ENCODE measurements at places on chromosomes 12 and 14.

DNA sequence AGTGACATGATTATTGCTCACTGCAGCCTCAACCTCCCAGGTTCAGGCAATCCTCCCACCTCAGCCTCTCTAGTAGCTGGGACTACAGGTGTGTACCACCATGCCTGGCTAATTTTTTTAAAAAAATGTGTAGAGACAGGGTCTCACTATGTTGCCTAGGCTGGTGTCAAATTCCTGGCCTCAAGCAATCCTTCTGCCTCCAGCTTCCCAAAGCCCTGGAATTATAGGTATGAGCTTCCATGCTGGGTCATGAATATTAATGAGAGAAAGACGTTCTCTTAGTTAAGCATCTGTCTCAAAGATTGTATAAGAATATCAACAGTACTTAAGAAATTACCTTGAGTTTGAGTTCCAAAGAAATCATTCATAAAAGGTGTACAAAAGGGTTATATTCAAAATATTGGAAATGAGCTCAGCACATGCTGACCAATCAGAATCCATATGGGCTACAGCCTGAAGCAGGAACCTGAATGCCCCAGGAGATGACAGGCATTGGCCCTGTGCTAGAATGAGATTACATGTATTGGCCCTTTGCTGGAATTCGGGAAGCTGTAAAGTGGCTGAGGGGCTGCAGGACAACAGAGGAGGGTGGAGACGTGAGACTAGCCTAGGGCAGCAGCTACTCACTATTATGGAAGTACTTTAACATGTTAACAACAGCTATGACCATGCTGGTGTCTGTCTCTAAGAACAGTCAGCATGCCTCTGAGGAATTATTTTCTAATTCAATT lies 157.0 kb upstream of the CPNE8 start:
- DNase-seq: no peak

DNA sequence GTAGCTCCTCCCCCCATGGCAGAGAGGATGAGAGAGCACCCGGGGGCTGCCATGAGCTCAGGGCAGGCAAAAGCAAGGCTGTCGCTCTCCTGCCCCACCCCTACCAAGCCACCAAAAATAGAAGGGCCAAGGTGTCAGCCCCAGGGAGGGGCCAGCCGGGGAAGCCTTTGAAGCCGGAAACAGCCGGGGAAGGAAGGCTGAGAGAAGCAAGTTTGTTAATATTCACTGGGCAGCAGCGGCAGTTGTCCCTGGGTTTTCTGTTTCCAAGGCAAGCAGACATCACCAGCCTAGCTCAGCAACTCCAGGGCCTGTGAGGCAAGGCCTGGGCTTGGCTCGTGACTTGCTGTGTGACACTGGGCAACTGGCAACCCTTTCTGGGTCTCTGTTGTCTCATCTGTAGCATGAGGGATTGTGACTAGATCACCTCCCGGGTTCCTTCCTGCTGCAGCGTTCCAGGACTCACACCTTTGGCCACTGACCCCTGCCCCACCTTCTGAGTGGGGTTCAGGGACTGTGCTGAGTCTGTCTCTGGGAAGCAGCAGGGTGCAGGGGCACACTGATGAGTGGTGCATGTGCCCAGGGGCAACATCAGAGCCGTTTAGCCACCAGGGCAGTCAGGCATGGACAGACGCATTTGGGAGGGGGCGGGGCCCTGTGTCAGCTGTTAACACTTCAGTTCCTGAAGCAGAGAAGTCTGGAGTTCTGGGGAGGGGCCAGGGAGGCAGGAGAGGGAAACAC lies 24.3 kb downstream of the SYNDIG1L start:
- peak; percentile 12 for DNase-seq

DNA sequence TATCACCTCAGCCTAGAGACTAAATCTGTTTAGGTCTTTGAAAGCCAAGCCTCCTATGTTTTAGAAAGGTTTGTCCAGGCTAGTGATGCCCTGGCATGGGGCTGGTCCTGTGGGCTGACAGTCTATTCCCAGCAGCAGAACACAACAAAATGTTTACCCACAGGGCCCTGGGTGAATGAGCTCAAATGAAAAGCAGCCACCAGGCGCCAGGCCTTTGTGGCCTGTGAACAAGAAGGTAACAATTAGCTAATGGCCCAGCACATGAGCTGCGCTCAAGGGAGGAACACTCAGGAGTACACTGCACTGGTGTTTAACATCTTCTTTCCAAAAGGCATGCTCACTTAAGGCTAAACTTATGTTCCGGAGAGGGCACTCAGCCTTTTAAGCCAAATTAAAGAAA lies 202.2 kb downstream of the MON2 start:
- no peak for DNase-seq

DNA sequence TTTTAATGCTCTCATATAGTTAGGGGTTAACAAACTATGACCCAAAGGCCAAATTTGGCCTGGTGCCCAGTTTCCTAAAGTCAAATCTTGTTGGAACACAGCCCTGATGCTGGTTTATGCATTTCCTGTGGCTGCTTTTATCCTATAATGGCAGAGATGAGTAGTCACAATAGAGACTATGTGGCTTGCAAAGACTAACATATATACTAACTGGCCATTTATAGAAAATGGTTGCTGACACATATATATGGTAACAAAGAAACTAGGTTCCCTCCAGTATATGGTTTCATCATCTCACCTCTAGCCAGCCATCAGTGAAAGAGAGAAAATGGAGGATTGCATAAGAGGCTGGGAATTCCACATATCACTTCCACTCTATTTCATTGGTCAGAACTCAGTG lies 10.8 kb downstream of the NAV3 start:
- no peak for DNase-seq

GRCh38 chr14:22861651-22862050 lies 9.9 kb upstream of the LRP10 start:
- DNase-seq: no peak

DNA sequence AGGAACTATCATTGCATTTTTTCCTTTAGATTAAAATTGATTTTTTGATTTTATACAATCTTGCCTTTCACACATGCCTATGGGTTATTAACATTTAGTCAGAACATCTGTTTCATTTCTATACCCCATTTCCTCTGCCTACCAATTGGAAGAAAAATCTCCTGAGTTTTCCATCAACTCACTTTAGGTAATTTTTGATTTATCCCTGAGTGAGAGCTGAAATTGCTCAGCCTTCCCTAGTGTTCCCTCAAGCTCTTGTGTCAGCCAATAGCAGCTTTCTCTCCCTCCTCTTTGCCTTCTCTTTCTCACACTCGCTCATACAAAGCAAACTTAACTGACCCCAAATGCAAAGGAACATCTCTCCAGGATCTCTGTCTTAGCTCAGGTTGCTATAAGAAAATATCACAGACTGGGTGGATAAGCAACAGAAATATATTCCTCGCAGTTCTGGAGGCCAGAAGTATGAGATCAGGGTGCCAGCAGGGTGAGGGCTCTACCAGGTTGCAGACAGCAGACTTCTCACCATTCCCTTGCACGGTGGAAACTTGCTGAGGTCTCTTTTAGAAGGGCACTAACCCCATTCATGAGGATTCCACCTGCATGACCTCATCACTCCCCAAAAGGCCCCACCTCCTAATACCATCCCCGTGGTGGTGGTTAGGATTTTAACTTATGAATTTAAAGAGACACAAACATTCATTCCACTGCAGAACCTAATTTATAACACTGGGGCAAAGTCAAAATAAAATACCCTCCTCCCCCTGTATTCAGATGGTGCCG lies 224.2 kb upstream of the SFSWAP start:
- DNase-seq: no peak

DNA sequence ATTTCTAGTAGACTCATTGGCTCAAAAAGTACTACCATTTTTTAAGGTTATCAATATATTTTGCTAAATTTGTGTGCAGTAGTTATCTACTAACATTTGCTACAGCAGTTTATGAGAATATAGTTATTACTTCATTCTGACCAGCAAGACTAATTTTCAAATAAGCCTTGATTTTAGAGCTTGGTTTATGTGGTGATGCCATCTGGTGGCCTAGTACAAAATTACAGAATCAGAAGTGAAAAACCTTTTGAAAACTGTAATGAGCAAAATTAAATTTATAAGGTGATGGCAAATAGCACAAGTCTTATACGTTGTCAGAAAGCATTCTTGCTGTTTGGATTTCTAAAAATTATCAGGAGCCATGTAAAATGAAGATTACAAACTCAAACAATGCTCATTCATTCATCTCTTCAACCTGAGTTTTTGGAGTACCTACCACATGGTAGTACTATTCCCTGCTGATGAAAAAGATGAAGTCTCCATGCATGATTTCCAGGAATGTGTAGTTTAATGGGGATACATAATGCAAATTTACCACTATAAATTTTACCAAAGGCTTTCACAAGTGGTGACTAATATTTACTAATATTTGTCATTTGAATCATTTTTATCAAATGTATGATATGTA lies 51.0 kb downstream of the MAGOHB start:
- DNase-seq: no peak

DNA sequence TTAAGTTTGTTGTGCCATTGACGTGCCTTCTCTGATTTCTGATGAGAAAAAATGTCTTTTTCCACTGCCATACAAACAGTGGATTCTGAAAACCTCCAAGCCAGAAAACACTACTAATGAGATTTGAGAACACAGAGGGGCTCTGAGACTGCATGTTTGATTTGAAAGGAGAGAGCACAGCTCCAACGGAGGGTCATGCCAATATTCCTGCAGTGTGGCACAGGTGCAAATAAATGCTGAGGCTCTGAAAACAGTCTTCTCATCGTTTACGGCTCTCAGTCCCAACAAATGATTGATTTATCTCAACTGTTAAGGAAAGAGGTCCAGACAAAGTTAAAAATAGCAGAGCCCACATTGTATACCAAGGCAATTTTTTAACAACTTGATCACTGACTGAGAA lies 128.7 kb downstream of the KCNH5 start:
- no peak for DNase-seq

DNA sequence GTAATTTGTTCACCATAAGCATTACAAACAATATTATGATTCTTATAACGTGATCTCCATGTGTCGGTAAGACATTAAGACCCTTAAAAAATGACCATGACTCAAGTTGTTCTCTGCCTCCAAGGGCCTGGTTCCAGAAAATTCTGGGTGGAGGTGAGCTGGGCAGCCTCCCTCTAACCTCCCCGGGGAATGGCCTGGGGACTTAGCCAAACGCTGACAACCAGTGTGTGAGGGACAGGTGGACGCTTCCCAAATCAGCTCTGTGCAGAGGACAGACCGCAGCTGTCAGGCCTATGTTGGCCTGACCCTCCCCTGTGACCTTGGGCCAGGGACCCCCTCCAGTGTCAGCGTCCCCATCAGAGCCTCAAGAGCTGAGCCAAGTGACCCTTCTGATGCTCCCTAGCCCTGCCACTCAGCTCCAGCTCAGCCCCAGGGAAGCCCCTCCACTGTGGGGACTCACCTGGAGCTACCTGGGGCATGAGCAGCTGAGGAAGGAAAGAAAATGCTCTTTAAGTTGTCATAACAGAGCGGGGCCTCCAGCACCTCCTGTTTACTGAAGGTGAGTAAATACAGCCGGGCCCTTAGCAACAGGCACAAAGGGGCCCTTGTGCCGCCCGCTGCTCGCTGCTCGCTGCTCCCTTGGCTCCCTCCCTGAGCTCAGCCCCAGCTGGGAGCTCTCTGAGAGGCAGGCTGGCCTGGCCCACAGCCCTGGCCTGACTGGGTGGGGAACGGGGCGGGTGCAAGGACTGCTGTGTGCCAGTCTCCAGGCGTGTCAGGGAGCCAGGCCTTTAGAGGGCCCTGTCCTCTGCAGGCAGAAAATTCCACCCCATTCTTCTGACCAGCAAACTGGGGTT lies 116.6 kb downstream of the CALM1 start:
- no peak for DNase-seq

- no peak for DNase-seq
Measured at GRCh38 chr12:65827342-65827741, 3.1 kb downstream of the HMGA2 start.

- DNase-seq: peak; percentile 16
Measured at GRCh38 chr14:72024043-72024407, 91.8 kb downstream of the RGS6 start.

DNA sequence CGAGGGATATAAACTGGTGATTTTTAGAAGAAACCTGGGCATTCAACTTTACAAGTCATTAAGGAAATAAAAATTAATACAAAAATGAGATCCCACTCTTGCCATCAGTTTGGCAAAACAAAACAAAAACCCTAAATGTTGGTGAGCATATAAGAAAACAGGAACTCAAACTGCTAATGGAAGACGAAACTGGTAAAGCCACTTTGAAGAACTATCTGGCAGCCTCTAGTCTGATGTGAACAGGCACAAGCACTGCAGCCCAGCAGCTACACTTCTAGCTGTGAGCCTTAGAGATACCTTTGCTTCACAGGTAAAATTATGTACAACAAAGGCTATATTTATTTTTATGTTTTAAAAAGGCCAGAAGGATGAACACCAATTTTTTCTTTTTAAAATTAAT lies 459.6 kb downstream of the ZFP36L1 start:
- DNase-seq: no peak

DNA sequence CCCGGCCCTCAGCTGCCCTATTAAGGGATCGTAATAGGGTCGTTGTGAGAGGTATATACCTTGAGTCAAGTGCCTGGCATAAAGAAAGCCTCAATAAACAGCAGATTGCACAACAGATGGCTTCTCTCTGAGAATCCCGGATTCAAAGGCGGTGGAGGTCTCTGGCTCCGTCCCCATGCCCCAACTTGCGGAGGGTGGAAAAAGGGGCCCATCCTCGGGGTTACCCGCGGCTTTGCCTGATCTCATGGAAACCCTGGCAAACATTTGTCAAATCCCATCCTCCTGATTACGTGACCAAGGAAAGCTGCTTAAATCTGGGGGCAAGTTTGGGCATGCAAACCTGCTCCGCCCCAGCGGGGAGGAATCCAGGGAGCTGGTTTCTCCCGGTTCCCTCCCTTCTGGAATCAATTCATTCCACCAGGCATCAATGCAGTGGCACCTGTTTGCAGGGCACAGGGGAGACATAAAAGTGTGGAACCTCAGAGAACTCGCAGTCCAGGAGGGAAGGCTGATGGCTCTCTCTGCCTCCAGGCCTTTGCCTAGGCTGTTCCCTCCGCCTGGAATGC lies 12.3 kb downstream of the TRPV4 start:
- DNase-seq: no peak

GRCh38 chr14:22824711-22825359 lies 4.9 kb upstream of the MRPL52 start:
- DNase-seq: peak; percentile 88

GRCh38 chr12:25256826-25257225 lies 6.1 kb upstream of the KRAS start:
- DNase-seq: no peak

DNA sequence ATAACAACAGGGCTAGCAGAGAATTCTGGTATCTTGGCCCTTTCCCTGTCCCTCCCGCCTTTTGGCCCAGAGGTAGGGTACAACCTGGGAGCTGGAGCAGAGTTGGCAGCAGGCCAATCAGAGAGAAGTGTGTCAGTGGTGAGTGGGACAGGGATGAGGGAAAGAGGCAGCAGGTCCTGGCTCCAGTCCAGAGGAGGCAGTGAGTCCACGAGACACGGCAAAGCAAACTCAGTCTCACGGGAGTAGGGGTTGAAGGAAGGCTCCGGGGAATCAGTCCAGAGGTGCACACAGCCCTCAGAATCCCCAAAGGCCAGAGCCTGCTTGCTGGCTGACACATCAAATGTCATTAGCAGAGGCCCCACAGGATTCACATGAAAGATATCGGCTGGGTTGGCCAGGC lies 7.3 kb downstream of the PAN2 start:
- no peak for DNase-seq

Data from kidney epithelial cell (primary cell).